ENCODE measurements at places on chromosomes 5 and 9.

DNA sequence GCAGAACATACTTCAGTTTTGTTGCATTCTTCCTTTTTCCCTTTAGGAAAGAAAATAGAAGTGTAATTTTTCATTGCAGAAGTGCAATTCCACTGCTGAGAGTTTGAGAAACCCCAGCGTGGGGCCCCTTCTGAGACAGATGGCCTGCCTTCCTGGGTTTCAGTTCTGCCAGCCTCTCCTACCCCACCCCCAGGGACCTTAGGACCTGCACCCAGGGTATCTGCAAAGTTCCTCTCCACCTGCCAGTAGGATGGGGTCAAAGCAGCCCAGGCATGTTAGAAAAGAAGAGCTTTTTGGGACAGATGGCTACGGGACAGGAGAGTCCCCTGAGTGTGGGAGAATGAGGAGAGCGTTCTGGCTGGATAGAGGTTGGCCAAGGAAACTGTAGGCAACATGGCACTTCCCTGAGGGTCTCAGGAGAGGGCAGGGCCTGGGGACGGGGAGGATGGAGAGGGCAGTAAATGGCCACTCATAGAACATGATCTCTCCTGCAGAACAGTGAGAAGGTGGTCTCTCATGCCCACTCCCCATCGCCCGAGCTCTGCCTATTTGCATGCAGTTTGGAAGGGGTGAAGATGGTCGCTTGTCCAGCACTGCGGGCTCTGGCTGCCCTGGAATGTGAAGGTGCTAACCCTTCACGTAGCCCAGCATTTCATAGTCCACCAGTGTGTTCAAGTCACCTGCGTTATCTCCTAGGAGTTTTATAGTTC is at the start of gene TIFAB:
TIFAB (minus strand) TSS at position 31 of the 710 bp plus-strand sequence. CDS start 2,412 bp downstream, outside the sequence.
- DNase-seq = no peak

DNA sequence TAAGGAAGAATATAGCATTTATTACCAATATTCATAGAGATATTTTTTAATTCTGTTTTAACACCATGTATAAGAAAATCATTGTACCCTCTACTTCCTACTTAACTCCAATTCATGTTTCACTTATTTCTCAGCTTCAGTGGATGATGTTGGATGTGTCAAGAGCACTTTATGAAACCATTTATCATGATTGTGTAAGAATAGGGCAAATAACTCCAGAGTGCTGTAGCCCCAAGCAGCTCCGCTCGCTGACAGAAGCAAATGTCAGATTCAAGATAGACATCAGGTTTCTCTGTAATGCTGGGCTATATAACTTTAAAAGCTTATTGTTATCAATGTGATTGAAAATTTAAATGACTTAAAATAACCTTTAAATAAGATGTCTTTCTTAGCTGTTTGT is 50.4 kb downstream of the MAST4 start:
- DNase-seq = no peak

DNA sequence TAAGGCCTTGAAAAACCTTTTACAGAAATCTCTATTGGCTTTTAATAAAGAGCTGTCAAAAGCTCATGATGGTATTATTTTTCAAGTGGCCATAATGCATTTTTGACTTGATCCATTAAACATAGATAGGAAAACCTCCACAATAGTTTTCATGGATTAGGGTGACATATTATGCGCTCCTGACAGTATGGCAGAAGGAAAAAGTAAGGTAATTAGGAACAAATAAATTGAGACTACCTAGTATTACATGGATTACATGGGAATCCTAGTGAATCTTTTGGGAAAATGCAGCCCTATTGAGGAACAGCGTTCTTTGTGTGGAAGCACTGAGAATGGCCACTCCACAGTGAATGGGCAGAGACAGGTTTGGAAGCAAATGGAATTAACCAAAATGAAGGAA is 171.2 kb downstream of the TRPM3 start:
- DNase-seq = no peak

DNA sequence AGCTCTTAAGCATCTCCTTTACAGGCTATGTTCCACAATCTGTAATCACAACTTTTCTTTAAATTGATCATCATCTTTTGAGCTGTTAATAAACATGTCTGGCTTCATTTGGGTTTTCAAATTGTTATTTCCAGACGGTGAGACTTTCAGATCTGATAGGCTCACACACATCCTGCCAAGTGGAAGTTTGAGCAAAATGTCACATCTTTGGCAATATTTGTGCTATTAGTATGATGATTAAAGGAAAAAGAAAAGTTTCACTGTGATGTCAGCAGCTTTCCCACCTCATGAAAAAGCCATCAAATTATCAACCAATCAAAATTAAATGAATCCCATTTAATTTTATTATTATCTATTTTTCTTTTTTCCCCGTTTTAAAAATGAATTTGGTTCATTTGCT is 29.8 kb downstream of the SLC1A1 start:
- no peak for DNase-seq

DNA sequence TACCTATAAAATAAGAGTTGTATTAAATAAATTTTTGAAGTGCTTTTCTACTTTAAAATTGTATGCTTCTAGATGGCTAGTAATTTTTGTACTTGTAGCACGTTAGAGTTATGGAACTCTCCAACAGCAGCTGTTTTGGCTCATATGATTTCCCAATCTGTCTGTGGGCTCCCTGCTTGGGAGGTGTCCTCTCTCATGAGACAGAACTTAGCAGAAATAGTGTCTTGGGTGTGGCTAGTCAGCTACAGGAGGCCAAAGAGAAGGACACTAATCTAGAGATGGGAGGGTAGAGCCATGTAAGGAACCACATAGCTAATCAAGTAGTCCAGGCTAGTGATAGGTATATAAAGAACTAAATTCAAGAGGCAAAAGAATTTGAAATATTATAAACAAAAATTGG is 78.4 kb upstream of the DAB2 start:
- no peak for DNase-seq

GRCh38 chr9:128558431-128559310 is 6.3 kb downstream of the SPTAN1 start:
- peak; percentile 74 for DNase-seq

GRCh38 chr5:38379350-38379937 is 121.1 kb downstream of the EGFLAM start:
- no peak for DNase-seq

All from SW 1271 (cell line).